ENCODE measurements at places on chromosomes 2 and 18. TPM values are rescaled to one million over a fixed set of nuclear protein-coding genes. Genes with fewer than 3 reads are reported as not detected.

Gene SULT1C4
- total RNA-seq, result 5.9 TPM

GRCh38 chr2:10780491-10780820, 32.1 kb downstream of the PDIA6 start:
- no peak for DNase-seq

Gene PMAIP1
- total RNA-seq, result 7.5 TPM

Gene INHA
- total RNA-seq, result 0.73 TPM

Gene ILKAP
- total RNA-seq, result 38.3 TPM

Gene CDH2
- total RNA-seq, result 0.16 TPM
